ENCODE measurements at places on chromosomes 6 and 20. TPM values are rescaled to one million over a fixed set of nuclear protein-coding genes. Genes with fewer than 3 reads are reported as not detected.

The GPLD1 gene
- 2.4 TPM for polyA plus RNA-seq

The SIRPD gene
- not detected for polyA plus RNA-seq

The DLL1 gene
- polyA plus RNA-seq: 21.0 TPM

The SLC24A3 gene
- 28.9 TPM for polyA plus RNA-seq

The SLC17A3 gene
- polyA plus RNA-seq: not detected

The KIAA1755 gene
- 7.0 TPM for polyA plus RNA-seq

The PNLDC1 gene
- polyA plus RNA-seq: 0.39 TPM

The APMAP gene
- polyA plus RNA-seq: 47.5 TPM

The UBE3D gene
- polyA plus RNA-seq: 12.4 TPM

The LAMA4 gene
- polyA plus RNA-seq: 157 TPM

The BPIFB2 gene
- polyA plus RNA-seq: not detected

The MPIG6B gene
- 0.71 TPM for polyA plus RNA-seq

The GDAP1L1 gene
- polyA plus RNA-seq: 0.30 TPM

The OPRM1 gene
- not detected for polyA plus RNA-seq

The NOTCH4 gene
- polyA plus RNA-seq: 25.1 TPM

The MDFI gene
- 57.0 TPM for polyA plus RNA-seq

The ZBTB12 gene
- 10.9 TPM for polyA plus RNA-seq

The ZSCAN31 gene
- polyA plus RNA-seq: 6.9 TPM

The GJA10 gene
- not detected for polyA plus RNA-seq

The CLPSL2 gene
- not detected for polyA plus RNA-seq

The SLC22A3 gene
- polyA plus RNA-seq: 8.7 TPM

The XPO5 gene
- 30.2 TPM for polyA plus RNA-seq

The TRPC4AP gene
- polyA plus RNA-seq: 62.0 TPM

The PLEKHG1 gene
- polyA plus RNA-seq: 15.6 TPM

The TMEM242 gene
- polyA plus RNA-seq: 10.0 TPM

The ALDH8A1 gene
- 1.1 TPM for polyA plus RNA-seq

The VARS1 gene
- polyA plus RNA-seq: 48.6 TPM

The VWA7 gene
- 2.5 TPM for polyA plus RNA-seq

The HLA-DOA gene
- 1.8 TPM for polyA plus RNA-seq

The FNDC1 gene
- polyA plus RNA-seq: 124 TPM

The TRAPPC3L gene
- not detected for polyA plus RNA-seq

The SEMG1 gene
- not detected for polyA plus RNA-seq

The MOXD1 gene
- 2.3 TPM for polyA plus RNA-seq

The CD40 gene
- 7.4 TPM for polyA plus RNA-seq

The GGTLC1 gene
- polyA plus RNA-seq: not detected

The C4B gene
- polyA plus RNA-seq: 67.2 TPM

The SLC22A16 gene
- 0.45 TPM for polyA plus RNA-seq

Measured in hindlimb muscle (tissue), 1 donor.